ENCODE measurements at places on chromosomes 3 and 15.

DNA sequence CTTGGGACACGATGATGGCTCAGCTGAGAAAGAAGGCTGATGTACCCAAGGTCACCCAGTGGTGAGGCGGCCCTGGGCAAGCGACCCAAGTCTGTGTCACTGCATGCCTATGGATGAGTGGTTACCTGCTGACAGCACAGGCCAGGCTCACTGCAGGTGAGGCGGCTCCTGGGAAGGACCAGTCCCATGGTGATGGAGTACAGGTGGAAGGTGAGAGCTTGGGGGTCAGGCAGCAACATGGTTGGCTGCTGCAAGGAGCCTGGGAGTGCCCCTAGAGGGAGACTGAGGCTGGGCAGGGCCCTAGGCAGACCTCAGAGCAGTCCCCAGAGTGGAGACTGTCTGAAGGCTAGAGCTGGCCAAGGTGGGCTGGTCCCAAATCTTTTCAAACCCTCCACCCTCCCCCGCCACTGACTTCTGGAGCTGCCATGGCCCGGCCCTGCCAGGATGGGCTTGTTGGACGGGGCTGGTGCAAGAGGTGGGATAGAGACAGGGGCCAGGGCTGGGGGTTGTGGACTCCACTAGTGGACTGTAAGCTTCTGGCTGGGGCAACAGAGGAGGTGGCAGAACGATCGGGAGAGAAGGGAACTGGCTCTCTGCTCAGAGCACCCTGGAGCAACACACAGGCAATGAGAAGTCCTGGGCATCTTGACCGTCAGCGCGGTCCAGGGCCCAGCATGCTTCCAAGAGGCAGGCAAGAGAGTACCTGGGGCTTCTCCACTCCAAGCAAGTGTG, 72.5 kb upstream of the SLC6A11 start:
- no peak for DNase-seq

- DNase-seq, result no peak
Observed at GRCh38 chr15:52109559-52110451, 2.8 kb downstream of the BCL2L10 start.

DNA sequence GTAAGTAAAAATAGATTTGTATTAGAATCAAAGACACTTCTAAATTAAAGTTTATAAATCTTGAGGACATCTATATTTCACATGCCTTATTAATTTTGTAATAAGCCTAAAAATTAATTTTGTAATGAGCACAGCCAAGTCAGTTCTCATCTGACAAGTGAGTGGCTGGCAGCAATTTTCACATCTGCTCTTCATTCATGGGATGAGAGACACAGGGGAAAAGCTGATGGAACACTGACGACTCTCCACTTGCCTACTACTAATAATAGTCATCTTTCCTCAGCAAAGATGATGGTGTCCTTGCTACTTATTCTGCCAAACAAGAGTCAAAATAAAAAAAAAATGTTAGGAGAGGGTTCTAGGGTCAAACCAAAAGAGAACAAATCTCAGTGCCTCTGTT, 14.4 kb upstream of the CMSS1 start:
- no peak for DNase-seq

GRCh38 chr3:3743754-3744153, 55.5 kb upstream of the LRRN1 start:
- no peak for DNase-seq

- no peak for DNase-seq
Observed at GRCh38 chr3:74771401-74771800, 156.9 kb upstream of the CNTN3 start.

GRCh38 chr3:125207507-125207906, 5.0 kb downstream of the SLC12A8 start:
- DNase-seq, result no peak

DNA sequence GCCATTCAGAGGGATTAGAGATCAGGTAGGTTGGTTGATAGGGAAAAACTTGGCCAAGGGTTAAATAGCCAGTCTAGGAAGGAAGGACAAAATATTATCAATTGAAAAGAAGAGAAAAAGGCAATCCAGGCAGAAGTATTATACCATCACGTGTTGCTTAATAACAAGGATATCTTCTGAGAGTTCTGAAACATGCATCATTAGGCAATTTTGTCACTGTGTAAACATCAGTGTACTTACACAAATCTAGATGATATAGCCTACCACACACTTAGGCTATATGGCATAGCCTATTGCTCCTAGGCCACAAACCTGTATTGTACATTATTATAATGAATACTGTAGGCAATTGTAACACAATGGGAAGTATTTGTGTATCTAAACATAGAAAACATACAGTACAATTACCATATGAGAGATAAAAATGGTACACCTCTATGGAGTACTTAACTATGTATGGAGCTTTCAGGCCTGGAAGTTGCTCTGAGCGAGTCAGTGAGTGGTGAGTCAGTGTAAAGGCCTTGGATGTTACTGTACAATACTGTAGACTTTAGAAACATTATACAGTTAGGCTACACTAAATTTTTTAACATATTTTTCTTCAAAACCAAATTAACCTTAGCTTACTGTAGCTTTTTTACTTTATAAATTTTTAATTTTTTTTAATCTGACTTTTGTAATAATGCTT, 2.7 kb downstream of the TEX55 start:
- no peak for DNase-seq

- DNase-seq, result peak; percentile 37
Observed at GRCh38 chr15:66673410-66674322, 28.4 kb upstream of the SMAD6 start.

- no peak for DNase-seq
Observed at GRCh38 chr3:3552761-3553160, 246.5 kb upstream of the LRRN1 start.

GRCh38 chr15:46091860-46092450, 457.1 kb downstream of the SQOR start:
- peak; percentile 2 for DNase-seq

- peak; percentile 18 for DNase-seq
Observed at GRCh38 chr15:67501177-67501835, 19.6 kb upstream of the C15orf61 start.

DNA sequence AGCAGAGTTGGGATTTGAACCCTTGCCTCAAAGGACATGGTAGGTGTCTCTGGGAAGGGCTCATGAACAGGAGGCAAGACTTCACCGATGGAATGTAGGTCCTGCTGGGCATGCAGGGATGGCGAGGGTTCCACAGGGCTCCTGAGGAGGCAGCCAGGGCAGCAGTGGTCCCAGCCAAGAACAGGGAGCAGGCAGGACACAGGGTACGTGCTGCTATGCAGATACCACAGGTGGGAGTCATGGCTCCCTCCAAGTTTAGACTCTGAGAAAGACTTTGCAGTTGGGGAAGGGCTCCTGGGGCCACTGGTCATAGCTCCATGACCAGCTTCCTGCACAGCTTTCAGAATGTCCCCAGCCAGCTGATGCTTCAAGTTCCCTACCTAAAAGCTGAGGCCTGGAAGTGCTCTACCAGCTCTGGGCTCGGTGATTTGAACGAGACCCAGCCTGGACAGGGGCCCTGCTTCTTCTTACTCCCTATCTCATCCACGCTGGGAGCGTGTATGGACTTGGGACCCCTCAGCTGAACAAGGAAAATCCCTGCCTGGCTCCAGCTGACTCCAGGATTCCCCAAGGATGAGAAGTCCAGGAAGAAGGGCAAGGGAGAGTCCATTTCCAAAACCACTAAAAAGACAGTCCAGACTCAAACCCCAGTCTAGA, 747 bp downstream of the MYL3 start:
- no peak for DNase-seq

GRCh38 chr15:99994849-99995248, 261.6 kb upstream of the LYSMD4 start:
- no peak for DNase-seq

DNA sequence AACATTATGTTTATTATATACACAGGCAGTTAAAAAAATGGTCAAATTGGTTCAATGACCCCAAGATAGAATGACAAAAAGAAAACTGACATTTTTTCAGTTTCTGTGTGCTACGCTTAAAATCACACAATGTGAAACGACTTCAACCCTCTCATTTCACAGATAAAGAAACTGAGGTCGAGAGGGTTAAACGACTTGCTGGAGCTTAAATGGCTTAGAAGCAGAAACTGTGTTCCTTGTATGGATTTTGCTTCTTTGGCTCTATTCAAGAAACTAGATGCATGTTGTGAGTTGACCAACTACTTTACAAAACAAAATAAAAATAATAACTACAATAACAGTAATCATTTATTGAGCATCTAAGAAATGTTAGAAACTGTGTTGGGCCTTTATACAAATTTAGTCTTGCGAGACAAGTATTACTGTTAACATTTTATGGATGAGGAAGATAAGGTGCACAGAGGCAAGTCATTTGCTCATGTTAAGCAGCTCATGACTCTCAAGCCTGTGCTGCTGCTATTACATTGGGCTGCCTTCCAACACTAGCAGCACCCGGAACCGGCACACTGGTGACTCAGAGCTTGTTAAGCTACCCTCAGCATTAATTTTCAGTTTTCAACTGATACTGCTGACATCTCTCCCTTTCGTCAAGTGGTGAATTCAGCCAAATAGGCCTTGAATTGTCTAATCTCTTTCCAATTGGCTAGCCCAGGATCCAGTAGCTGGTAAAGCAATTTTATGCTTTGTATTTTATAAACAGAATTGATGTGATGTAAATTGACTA, 487.6 kb downstream of the NAALADL2 start:
- peak; percentile 80 for DNase-seq

GRCh38 chr3:177710506-177710905, 513.2 kb upstream of the TBL1XR1 start:
- DNase-seq, result no peak

- no peak for DNase-seq
Observed at GRCh38 chr15:68091743-68092142, 37.6 kb downstream of the PIAS1 start.

DNA sequence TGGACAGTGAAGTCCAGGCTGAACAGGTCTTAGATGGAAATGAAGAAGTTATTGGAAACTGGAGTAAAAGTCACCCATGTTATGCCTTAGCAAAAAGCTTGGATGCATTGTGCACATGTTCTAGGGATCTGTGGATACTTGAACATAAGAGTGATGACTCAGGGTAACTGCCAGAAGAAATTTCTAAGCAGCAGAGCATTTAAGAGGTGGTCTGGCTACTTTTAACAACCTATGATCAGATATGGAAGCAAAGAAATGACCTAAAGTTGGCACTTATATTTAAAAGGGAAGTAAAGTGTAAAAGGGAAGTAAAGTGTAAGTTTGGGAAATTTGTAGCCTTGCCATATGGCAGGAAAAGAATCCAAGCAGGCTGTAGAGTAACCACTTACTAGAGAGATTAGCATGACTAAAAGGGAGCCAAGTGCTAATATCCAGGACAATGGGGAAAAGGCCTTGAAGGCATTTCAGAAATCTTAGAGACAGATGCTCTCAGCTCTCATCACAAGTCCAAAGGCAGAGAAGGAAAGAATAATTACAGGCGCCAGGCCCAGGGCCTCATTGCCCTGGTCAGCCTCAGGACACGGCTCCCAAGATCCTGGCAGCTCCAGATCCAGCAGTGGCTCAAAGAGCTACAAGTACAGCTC, 73.9 kb upstream of the KCNH8 start:
- DNase-seq, result no peak

DNA sequence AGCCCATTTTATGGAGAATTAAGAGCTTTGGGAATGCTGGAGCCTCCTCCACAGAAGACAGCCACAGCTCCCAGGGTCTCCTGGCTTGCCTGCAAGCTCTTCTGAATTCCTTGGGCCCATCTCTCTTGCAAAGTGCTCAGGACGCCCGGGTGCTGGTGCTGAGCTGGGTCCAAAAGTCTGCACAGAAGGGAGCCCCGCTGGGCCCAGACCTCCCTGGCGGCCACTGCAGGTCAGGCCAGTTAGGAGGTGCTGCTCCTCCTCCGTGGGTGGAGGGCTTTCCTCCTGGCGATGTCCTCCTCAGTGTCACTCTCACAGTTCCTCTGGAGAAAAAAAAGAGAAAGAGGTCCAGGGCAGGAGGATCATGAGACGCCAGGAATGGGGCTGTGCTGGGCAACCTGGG, 74.5 kb upstream of the HERC1 start:
- no peak for DNase-seq

DNA sequence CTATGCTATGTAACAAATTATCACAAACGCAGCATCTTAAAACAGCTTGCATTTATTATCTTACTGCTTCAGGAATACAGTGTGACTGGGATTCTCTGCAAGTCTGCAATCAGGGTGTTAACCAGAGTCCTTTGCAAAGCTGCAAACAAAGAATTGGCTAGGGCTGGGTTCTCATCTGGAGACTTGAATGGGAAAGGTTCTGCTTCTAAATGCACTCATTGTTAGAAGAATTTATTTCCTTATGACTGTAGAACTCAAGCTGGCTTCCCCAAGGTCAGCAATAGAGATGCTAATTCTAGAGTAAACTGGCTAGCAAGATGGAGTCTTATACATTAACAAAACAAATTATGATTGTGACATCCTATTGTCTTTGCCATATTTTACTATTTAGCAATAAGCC, 673.7 kb downstream of the DIPK2A start:
- no peak for DNase-seq

- no peak for DNase-seq
Observed at GRCh38 chr3:159664006-159664405, 324.6 kb upstream of the IL12A start.

DNA sequence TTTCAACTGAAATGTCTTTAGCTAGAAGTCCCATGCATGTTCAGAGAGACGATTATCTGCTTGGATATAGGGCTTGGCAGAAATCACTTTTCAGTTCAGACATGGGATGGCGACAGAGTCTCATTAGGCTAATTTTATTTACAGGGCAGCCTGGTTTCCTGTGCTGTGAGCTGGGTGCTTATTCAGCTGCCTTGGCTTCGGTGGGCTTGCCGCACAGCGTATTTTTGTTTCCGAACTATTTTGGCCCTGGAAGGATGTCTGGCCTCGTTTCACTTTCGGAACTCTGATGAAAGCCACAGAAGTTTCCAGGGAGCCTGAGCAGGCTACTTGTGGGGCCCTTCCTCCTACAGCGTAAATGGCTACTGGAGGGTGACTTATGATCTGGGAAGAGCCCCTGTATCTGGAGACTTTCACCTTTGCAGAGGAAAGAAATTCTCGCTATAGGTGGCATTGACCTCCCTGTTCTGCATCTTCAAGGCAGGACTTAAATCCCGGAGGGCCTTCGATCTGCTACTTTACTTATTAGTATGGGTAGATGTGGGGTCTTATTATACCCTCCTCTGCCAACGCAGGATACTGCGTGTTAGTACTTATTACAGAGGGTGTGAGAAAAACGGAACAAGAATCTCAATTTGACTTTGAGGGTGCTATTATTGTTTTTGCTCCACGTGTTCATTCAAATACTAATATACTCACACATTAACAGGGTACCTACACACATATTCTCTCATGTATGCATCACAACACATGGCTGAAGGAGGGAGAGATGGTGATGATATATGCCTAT, 364.0 kb upstream of the RBMS3 start:
- DNase-seq, result peak; percentile 30
